ENCODE measurements at places on chromosomes 7 and 10.

GRCh38 chr7:133763076-133763640 lies 364.0 kb upstream of the LRGUK start:
- no peak for DNase-seq

DNA sequence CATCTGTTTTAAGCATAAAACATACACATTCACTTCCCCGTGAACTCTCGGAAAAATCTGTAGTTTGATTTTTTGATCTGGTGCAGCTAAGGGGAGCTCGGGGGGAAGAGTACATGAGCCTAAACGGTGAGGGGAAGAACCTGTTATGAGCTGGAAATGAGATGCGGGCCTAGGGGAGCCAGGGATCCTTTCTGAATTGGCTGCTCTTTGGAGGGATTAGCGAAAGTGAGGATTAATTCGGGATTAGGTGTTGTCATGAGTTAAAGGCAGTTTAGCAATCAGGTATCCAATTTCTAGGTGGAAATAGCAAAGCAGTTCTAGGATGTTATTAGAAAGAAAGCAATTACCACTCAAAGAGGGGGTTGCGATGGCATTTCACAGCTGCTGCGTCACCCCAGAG lies 51.1 kb upstream of the ADARB2 start:
- DNase-seq = no peak

DNA sequence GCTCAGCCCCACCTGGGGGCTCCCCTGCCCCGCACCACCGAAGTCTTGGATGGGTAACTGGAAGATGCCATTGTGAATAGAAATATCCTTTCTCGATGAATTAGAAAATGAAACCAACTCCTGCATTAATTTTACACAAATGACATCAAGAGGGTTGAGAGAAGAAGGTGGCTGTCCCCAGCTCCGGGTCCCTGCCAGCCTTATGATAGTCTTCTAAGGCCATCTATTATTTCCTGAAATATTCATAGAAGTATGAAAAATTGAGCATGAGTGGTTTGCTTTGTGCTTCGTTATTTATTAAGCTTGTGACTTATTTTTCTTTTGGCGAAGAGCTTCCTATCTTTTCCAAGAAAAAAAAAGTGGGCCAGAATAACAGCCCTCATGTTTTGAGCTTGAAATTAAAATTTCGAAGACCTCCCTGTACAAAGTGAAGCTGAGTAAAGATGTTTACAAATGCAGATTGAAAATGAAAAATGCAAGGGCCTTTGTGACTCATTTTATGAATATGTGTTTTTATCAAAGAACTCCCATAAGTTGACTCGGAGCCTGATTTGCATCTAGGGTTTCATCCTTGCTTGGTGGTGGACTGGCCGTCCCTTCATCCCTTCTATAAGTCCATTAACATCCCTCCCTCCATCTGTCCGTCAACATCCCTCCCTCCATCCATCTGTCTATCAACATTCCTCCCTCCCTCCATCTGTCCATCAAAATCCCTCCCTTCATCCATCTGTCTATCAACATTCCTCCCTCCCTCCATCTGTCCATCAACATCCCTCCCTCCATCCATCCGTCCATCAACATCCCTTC lies 20.5 kb upstream of the CFAP46 start:
- DNase-seq = no peak

- peak; percentile 75 for DNase-seq
These were observed 458.5 kb downstream of the KCNMA1 start for GRCh38 chr10:77179015-77179695.

GRCh38 chr7:111741811-111742240 lies 179.5 kb upstream of the IMMP2L start:
- DNase-seq = no peak

DNA sequence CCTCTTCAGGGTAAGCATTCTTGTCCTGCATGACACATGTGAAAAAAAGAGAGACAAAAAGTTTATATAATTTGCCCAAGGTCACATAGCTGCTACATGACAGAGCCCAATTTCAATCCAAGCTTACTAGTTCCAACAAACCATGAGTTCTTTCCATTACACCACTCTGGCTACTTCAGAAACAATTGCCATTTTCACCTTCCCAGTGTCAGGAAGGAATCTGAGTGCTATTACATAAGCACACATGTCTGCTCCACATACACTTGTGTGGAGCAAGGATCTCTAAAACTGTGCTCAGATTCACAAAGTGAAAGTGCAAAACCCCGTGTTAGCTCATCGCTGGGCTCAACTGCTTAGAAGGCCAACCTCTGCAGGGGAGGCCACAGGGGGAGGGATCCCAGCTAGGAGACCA lies 356.2 kb upstream of the NFE2L3 start:
- no peak for DNase-seq

GRCh38 chr7:1224086-1224716 lies 8.5 kb upstream of the UNCX start:
- no peak for DNase-seq

Measured in kidney epithelial cell (primary cell).